ENCODE measurements at places on chromosomes 3 and 15.

GRCh38 chr15:48781017-48781416 is 29.9 kb downstream of the CEP152 start:
- DNase-seq: no peak

- DNase-seq: no peak
Measured at GRCh38 chr3:58084788-58085543, 76.7 kb downstream of the FLNB start.

DNA sequence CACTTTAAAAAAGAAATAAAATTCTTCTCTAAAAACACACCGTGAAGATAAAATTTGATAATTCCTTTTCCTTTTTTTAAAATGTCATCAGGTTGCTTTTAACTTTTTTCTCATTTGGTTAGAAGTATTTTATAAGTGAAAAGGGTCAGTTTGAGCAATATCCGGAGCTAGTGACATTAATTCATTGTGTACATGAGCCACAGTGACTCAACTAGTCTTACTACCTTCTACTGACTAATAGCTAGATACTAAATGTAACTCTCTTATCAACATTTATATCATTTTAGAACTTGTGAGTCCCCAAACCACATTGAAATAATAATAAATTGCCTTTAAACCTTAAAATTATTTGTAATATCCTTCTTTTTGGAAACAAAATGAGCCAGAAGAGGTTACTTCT is 101.2 kb upstream of the ZBTB20 start:
- DNase-seq: no peak

- DNase-seq: no peak
Measured at GRCh38 chr15:45391746-45392583, 13.6 kb upstream of the GATM start.

- DNase-seq: no peak
Measured at GRCh38 chr3:170179432-170179831, 2.1 kb downstream of the PHC3 start.

DNA sequence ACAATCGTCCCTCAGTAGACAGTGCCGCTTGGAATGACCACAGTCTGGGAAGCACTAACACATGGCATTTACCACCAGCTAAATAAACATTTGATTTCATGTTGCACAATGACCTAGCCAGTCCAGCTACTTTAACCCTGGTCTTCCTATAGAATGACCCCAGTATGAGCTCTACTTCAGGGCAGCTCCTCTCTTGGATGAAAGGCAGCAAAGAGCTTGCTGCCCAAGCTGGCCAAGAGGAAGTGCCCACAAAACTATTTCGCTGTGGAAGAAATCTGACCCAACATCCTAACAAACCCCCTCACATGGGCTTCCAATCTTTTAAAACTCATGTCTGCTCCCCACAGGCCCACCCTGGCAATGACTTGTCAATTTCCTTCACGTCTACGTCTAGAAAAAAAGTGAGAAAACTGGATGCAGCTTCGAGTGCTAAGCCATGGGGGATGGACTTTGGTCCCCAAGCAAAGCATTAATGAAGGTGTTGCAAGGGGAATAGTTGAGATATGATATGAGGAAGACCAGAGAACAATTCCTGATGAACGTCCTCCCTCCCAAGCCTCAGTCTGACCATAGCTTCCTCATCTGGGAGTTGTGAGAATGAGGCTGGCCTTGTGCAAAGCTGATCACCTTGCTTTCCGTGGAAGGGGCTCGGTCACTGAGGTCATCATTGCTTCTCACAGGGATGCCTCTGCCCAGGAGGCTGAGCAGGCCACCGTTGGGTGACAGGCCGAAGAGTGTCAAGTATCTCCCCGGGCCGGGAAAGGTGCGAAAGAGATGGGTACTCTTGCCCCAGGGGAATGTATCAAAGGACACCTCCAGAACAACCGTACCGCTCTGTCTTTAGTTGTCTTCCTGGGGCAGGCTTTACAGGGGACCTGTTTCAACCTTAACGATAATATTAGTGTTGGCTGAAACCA is 964 bp downstream of the SLC25A20 start:
- no peak for DNase-seq

DNA sequence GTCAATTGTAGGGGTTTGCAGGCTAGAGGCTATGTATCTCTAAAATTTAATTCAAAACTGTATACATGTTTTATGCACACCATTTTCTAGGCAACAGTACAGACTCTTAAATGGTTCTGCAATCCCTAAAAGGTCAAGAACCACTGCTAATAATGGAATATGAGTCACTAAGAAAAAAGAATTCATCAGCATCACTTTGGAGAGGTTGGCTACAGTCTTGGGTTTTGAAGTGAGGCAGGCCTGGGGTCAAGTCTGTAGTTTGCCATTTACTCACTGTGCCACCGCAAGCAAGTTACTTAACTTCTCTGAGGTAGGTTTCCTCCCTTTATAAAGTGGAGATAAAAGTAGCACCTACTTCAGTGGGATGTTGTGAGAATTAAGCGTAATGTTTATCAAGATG is 33.7 kb downstream of the THRB start:
- no peak for DNase-seq

- DNase-seq: no peak
Measured at GRCh38 chr3:162665684-162666391, 1169.2 kb downstream of the OTOL1 start.

- no peak for DNase-seq
Measured at GRCh38 chr3:113507501-113508067, 7.4 kb downstream of the SPICE1 start.

- DNase-seq: peak; percentile 70
Measured at GRCh38 chr3:194249323-194250097, 101.6 kb downstream of the CPN2 start.

DNA sequence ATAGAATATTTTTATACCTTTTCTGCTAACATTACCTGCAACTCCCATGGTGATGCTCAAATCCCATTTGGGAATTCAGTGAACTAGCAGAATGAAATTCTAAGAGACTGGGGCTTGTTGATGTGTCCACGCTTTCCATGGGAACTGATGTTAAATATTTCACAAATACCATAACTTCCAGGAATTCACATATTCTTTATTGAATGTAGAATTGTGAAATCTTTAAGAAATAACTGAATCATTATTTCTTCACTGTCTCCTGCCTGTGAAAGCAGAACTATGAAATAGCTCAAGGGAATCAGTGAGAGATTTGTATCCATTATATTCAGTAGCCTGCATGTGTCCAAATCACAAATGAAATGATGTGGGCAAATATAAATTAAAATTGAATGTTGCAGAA is 130.8 kb downstream of the SERPINI1 start:
- DNase-seq: no peak

DNA sequence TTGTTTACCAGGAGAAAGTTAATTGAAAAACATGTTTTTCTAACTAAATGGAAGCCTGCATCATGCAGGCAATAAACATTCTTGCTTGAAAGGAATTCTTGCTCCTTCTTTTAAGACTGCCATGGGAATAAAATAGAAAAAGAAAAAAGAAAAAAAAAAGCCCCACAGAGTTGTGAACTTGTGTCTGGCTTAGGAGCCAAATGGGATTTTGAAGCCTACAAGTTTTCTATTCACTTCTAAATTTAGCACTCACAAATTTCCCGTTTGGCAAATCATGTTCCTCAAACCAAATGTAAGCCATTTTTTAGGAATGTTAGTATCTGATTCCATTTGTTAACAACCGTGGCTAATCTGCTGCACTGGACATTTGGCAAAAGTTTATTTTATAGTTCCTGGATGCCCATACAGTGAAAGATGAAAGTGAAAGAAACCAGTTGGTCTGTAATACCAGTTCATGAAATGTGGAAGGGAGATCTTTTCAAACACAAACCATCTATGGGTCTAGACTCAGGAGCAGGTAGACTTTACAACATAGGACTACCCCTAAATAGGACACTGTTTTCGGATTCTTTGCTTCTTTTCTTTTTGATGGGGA is 133.8 kb upstream of the GMNC start:
- no peak for DNase-seq

DNA sequence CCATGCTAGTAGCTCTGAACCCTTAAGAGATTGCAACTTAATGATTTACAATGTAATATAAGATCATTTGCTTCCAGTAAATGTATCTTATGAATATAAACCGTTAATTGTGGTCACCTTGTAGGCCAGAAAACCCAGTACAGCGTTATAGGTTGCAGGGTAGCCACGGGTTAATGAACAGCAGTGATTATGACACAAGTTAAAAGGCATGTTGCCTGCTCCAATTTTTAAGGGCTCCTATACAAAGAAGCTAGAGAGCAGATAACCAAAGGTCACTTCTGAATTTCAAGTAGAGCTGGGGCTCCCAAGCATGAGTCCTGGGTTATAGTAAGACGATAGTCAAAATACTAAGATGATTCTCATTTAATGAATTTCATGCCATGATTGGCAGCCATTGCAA is 13.5 kb downstream of the GUCA1C start:
- DNase-seq: no peak

GRCh38 chr3:140206196-140207040 is 271.4 kb downstream of the CLSTN2 start:
- peak; percentile 78 for DNase-seq

- no peak for DNase-seq
Measured at GRCh38 chr3:57803647-57804081, 47.6 kb downstream of the SLMAP start.
